Neural crest cell (in vitro differentiated cells): ENCODE measurements at places on chromosomes 7 and 10.

DNA sequence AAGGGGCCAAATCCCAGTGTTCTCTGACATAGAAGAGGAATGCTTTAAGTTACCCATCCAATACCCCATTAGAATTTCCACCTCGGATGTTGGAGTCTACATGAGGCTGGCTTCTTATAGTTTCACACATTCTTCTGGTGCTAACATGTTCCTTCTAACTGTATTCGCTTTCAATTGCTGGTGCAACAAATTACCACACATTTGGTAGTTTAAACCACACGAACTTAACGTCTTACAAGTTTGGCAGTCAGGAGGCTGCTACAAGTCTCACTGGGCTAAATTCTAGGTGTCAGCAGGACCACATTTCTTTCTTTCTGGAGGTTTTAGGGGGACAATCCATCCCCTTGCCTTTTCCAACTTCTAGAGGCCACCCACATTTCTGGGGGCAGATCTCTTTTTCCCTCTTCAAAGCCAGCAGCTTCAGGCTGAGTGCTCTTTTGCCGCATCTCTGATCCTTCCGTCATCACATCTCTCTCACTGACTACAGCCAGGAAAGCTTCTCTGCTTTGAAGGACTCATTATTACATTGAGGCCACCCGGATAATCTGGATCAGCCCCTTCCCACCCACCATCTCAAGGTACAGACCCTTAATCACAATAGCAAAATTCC lies 5.1 kb upstream of the MACC1 start:
- DNase-seq: no peak

DNA sequence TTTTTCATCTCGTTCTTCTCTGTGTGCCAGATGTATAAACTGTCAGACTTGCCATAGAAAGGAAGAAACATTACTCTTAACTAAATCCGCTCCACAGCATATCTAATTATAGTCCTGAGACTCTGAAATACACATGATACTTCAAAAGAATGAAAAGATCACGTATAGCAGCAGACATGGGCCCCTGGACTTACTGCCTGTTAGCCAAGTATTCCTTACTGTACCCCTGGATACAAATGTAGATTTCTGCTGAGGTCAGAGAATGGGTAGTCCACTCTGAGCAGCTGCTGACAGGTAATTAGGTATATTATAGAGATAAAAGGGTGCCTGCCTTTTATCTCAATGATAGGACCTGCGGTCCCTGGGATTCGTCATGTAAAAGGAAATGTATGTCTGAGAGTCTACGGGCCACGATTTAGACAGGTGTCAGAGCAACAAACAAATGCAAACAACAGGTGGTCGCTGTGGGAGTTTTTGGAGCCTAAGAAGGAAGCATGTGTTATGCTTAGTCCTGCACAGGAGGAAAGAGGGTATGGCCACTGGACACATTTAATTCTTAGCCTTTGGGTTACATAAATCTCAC lies 69.4 kb downstream of the VOPP1 start:
- no peak for DNase-seq

DNA sequence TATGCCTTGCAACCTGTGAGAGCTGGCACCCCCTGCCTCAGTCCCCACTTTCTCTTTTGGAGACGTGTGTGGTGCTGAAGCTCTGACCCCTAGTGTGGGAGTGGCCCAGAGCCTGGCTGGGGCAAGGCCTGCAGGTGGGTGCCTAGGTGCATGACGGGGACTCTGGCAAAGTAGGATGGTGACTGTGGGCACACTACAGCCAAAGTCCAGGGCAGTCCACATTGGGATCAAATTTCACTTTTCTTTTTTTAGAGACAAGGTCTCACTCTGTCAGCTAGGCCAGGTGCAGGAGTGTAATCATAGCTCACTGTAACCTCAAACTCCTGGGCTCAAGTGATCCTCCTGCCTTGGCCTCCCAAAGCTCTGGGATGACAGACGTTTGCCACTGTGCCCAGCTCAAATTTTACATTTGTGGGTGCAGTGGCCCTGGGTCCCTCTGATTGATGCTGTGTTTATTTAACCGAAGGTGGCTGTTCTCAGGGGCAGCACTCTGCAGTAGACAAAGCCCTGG lies 52.3 kb downstream of the NEURL1 start:
- no peak for DNase-seq

DNA sequence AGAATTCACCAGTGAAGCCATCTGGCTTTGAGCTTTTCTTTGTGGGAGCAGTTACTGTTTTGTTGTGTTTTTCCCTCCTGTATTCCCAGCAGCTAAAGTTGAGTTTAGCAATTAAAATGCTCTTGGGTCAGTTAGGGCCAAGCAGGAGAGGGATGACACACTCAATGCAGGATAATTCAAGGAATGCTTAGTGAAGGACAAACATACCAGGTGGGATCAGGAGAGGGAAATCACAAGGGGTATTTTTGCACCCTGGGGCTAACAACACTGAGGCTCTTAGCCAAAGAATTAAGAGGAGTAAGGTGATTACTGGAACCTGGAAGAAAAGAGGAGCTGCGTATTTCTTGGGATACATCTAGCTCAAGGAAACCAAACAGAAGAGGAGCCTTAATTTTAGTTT lies 82.4 kb upstream of the KCND2 start:
- no peak for DNase-seq

DNA sequence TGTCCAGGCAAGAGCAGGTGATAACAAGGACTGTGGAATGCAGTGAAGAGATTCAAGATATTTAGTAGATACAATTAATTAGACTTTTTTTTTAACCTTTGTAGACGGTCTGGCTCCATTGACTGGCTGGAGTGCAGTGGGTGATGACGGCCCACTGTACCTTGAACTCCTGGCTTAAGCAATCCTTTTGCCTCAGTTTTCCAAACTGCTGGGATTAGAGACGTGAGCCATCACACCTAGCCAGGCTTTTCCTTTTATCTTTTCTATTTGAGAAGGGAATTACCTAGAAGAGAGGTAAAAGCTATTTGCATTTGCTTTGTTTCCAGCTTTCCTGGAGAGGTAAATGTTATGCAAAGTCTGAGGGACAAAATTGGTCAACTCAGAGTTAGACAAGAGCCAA lies 213.0 kb upstream of the MAGI2 start:
- DNase-seq: no peak

DNA sequence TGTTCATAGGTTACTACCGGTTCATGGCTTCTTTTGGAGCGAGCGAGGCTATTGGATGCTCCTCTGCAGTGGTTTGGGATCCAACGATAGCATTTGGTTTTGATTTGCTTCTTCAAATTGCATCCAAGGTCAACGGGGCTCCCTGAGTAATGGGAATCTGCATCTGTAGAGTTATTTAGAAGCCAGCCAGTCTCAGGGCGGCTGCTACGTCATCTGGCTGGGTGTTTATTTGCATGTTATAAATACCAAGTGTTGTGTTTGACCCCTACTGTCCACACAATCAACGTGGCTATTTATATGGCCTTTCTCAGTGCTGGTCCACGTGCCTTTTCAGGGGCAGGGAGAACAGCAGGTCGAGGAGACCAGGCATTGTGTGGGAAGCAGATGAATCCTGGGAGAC lies 137.7 kb downstream of the PRPF18 start:
- DNase-seq: no peak

DNA sequence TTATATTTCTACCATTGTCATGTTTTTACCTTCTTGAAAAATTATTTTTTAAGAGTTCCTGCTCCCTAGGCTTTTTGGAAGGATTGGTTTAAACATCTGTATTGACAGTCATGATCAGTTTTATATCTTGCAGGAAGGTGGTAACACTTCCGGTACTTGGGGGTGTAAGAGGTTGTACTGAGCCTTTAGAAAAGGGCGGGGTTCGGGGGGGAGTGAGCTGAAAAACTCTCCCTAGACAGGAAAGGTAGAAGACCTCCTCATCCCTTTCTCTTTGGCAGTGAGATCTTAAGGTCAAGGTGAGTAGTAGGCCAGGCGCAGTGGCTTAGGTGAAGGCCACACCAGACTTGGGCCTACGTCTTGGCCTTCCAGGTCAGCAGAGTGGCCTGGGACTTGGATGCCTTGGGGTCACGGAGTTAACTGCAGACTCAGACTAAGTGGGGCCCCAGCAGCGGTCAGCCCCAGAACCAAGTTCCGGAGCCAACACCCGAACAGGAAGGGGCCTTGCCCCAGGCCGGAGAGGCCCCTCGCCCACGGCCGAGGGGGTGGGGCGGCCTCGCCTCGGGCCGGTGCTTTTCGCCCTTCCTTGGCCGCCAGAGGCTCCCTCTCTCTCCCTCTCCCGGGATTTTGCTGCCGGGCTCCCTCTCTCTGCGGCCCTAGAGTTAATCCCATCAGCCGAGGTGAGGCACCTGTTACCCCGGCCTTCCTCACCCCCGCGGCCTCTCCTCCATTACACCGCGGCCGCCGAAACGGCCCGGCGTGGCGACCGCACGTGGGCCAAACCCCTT lies at the start of gene PPP1R9A:
TSS of gene PPP1R9A (plus strand) at position 569 of the 785 bp plus-strand sequence. CDS start 2,520 bp downstream, outside the sequence.
- no peak for DNase-seq

DNA sequence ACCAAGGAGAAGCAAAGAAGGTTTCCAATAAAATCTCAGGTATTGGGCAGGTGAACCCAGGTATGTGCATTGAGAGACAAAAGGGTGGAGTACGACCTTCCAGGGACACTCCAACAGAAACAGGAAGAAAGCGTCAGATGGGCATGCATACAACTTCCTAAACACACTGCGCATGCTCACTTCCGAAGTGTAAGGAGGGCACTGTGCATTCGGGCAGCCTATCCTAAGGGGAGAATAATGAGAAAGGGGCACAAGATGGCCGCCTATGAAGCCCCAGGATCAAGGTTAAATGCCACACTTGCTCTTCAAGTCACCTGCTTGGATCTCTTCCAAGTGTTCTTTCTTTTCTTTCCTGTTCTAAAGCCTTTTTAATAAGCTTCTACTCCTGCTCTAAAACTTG lies 39.4 kb upstream of the PRSS1 start:
- DNase-seq: no peak

- no peak for DNase-seq
Observed at GRCh38 chr7:158021836-158022235, 565.8 kb downstream of the PTPRN2 start.

DNA sequence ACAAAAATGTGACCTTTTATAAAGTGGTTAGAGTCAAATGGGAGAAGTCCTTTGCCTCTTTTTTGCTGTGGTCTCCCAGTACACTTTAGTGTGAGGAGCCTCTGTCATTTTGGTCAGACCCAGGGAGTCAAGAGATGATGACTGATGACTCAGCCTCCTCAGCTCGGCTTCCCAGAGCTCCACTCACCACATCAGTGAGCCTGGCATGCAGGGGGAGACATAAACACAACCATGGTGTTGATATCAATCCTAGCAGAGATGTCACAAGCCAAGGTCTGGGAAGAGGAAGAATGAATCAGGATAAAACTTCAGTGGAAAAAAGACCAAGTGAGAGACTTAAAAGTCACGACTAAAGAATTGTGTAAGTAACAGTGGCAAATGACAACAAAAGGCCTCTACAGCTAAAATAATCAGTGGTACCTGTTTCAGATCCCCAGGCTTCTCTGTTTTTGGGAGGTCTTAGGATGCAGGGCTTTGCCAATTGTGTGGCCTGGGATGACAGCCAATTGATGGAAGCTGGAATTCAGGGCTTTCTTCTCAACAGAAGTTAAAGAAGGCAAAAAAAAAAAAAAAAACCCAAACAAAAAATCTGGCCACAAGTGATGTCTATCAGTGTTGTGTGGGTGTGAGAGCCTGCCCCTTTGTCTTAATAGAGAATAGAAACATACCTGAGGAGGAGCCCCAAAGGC lies 50.2 kb downstream of the TFAM start:
- DNase-seq: no peak

- no peak for DNase-seq
Observed at GRCh38 chr7:87507446-87507845, 32.0 kb upstream of the ABCB4 start.

GRCh38 chr10:17643339-17643754 lies 604 bp upstream of the STAM start:
- DNase-seq: no peak

- DNase-seq: no peak
Observed at GRCh38 chr7:31526864-31527263, 13.0 kb downstream of the ITPRID1 start.

GRCh38 chr10:13395540-13395939 lies 47.4 kb upstream of the SEPHS1 start:
- DNase-seq: no peak

GRCh38 chr10:101561068-101561915 lies 26.8 kb downstream of the POLL start:
- no peak for DNase-seq

DNA sequence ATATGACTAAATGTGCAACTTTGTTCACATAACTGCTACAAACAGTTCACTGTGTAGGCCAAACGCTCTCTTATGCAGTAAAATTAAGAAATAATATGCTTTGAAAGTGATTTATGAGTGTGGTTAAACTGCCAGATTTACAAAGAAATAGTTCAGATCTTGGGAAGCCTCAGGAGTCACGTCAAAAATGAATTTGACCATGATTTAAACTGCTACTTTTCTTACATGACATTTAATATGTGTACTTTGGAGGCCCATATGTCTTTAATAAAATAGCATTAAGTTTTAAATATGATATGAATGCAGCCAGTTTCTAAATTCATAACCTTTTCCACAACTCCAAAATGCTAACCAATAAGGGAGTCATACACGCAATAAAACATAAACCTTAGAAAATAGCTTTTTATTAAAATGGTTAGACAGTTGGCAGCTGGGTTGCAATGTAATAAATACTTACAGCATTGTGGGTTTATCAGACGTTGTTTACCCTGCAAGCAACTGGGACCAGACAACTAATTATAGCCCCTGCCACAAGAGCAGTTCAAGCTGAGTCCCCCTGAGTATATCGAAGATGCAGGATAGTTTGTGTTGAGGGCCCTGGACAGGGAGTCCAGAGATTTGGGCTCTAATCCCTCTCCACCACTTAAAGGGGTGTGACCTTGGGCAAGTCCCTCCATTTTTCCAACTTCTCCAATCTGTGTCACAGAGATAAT lies 640.4 kb downstream of the LRMDA start:
- DNase-seq: no peak

DNA sequence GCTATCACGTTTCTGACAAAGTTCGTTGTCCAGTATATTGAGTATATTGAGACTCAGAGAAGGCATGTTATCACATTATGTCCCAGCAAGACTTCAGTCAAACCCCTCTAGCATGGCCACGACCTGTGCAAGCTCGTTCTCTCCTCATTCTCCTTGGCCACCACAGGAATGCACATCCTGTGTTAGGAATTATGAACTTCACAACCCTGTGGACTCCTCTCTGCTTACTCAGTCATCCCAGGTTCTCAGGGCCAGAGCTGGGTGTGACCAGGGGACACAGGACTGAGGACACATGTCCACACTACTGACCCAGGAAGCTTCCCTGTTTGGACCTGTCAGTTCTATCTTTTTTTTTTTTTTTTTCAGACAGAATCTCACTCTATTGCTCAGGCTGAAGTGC lies 4.4 kb downstream of the SH2D4B start:
- no peak for DNase-seq

- DNase-seq: peak; percentile 83
Observed at GRCh38 chr7:43108255-43109011, 4.0 kb upstream of the HECW1 start.

GRCh38 chr7:104926601-104927041 lies 87.4 kb upstream of the KMT2E start:
- no peak for DNase-seq

GRCh38 chr7:11570922-11571550 lies 261.0 kb downstream of the THSD7A start:
- no peak for DNase-seq

DNA sequence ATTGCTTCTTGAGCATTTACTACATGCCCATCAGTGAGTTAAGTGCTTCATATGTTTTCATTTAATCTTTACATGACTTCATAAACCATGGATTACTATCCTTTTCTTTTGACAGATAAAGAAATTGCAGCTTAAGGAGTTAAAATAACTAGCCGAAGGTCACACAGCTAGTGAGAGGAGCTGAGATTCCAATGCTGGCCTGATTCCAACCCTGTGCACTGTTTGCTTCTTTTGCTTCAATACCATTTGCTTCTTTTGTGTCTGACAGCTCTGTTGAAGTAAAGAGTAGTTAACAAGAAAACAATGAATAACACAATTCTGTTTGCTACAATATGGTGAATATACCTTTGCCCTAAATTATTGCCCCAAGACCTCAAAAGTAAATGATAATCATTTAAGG lies 132.4 kb downstream of the GRM3 start:
- no peak for DNase-seq
